ENCODE measurements at places on chromosomes 11 and 22.

- DNase-seq = no peak
Observed at GRCh38 chr11:110299006-110299785, 2.8 kb upstream of the RDX start.

DNA sequence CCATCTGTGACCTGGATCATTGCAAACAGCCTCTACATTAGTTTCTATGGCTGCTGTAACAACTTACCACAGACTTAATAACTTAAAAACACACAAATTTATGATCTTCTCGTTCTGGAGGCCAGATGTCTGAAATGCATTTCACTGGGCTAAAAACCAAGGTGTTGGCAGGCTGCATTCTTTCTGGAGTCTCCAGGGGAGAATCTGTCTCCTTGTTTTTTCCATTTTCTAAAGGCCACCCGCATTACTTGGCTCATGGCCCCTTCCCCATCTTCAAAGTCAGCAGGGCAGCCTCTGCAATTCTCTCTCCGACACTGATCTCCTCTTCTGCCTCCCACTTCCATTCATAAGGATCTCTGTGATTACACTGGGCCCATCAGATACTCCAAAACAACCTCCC lies 11.6 kb downstream of the SCGB1A1 start:
- DNase-seq = no peak

DNA sequence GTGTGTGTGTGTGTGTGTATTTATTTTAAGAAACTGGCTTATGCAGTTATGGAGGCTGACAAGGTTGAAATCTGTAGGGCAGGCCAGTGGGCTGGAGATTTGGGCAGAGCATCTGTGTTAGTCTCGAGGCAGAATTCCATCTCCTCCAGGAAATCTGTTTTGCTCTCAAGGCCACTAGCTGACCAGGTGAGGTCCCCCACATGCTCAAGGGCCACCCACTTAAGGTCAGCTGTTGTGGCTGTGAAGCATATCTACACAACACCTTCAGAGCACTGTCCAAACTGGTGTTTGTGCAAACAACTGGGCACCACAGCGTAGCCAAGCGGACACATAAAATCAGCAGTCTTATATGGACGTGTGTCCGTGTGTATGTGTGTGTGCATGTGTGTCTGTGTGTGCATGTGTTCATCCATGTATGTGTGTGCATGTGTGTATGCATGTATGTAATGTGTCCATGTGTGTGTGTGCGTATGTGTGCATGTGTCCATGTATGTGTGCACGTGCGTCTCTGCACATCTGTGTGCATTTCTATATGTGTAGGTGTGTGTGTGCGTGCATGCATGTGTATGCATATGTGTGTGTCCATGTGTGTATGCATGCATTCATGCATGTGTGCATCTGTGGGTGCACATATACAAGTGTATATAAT lies 400.9 kb downstream of the BRD1 start:
- DNase-seq = no peak

GRCh38 chr11:33769542-33769941 lies 4.8 kb downstream of the FBXO3 start:
- no peak for DNase-seq

GRCh38 chr22:37812869-37813678 lies 5.3 kb downstream of the GCAT start:
- no peak for DNase-seq

- no peak for DNase-seq
Observed at GRCh38 chr11:13111813-13112130, 102.7 kb downstream of the RASSF10 start.

DNA sequence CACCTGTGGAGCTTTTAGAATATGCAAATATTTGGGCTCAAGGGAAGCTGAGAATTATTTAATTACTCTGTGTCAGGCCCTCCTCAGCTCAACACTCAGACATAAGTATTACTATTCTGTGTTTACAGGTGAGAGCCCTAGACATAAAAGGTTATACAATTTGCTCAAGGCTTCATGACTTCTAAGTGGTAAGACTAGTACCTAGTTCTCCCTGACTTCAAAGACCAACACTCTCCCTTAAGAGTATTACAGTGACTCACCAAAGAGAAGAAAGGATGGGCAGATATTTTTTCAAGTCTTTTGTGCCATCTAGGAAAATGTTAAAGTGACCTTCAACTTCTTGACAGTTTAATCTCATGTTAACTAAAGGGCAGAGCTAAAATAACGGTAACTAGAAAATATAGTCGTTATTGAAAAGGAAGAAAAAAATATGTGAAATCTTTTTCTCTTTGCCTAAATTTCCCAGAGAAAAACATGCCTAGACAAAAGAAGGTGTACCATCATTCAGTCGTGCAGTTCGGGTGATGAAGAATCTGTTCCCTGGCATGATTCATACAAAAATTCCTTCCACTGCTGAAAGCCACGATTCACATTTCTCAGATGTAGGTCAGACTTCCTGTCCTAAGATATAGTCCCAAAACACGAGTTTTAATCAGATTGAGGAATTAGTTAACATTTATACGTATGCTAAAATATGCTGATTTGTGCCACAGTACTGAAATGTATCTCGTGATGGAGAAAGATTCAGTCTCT lies 849.1 kb upstream of the API5 start:
- DNase-seq = no peak

DNA sequence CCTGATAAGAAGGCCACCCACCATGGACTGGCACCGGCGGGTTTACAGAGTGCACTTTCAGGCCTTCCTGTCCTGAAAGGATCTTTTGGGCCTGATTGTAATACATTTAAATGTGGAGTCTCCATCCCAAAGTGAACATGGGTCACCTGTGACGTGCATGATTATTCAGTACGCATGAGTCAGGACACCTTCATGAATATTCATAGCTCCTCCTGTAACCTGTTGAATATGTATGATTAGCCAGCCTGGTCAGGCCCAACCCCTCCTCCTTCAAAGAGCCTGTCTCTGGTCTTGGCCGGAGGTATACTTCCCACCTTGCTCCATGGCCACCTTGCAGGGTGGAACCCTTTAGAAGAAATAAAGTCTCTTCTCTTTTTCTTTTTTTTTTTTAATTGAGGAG lies 75.9 kb upstream of the NUP50 start:
- DNase-seq = no peak

DNA sequence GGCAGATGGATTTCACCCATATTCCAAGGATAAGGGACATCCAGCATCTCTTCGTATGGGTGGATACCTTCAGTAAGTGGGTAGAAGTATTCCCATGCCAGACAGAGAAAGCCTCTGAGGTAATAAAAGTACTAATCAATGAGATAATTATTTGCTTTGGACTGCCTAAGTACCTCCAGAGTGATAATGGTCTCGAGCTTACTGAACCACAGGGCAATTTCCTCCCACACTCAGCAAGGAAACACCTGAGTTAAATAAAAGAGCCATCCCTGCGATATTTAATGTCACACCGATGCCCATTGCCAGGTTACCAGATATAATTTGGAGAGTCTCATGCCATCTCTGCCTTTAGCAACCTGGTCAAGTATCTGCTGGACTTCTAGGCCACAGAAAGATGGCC lies 70.6 kb upstream of the MPEG1 start:
- DNase-seq = no peak

- DNase-seq = no peak
Observed at GRCh38 chr11:78469896-78470295, 52.3 kb upstream of the GAB2 start.

GRCh38 chr11:57499983-57500461 lies 15.5 kb downstream of the SLC43A1 start:
- DNase-seq = no peak

GRCh38 chr22:30205281-30206115 lies 41.1 kb downstream of the LIF start:
- peak; percentile 71 for DNase-seq

- peak; percentile 37 for DNase-seq
Observed at GRCh38 chr11:125348674-125349309, 147.3 kb downstream of the FEZ1 start.

- DNase-seq = no peak
Observed at GRCh38 chr11:107683807-107684206, 28.0 kb downstream of the SLN start.

- DNase-seq = no peak
Observed at GRCh38 chr11:131240421-131240820, 130.0 kb upstream of the NTM start.

DNA sequence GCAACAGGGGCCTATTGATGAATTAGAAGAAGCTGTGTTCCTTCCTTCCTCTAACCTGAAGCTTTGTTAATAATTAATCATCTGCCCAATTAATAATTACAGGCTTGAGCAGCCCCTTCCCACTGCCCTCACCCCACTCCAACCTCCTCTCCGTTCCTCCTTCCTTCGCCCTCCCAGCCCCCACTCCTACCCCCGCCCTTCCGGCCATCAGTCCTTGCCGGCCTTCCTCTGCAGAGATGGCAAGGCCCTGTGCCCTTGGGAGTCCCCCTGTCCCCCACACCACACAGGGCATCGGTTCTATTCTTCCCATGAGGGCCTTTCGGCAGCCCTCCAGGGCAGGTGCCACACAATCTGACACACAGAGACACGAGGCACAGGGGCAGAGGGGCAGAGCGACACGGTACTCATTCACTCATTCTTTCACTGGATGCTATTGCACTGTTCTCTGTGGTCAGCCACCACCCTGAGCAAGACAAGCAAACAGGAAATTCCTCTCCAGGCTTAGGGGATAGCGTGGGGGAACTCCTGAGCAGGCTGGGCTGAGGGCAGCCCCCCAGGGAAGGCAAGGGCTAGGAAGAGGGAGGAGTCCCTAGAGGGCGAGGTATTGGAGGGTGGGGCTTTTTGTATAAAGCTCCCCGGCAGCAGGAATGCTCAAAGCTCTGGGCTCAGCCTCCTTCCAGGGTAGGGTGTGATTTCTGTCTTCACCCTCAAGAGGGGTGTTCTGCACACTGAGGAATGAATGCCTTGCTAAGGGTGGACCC lies 14.7 kb downstream of the MGAT3 start:
- peak; percentile 68 for DNase-seq

DNA sequence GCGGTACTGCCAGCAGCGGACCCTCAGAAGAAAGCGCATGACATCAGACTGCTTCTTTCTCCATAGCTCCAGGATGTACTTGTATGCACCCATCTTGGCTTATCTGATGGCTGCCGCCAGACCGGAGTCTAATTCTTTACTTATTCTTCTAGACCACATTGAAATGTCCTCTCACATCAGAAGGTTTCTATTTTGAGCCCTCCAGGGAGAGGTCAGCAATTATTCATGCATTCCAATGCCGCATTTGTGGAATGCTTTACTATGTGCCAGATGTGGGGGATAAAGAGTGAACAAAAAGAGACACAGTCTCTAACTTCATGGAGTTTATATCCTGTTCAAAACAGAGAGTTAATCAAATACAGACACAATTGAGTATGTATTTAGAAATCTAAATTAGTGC lies 230.1 kb downstream of the MIAT start:
- DNase-seq = peak; percentile 57

DNA sequence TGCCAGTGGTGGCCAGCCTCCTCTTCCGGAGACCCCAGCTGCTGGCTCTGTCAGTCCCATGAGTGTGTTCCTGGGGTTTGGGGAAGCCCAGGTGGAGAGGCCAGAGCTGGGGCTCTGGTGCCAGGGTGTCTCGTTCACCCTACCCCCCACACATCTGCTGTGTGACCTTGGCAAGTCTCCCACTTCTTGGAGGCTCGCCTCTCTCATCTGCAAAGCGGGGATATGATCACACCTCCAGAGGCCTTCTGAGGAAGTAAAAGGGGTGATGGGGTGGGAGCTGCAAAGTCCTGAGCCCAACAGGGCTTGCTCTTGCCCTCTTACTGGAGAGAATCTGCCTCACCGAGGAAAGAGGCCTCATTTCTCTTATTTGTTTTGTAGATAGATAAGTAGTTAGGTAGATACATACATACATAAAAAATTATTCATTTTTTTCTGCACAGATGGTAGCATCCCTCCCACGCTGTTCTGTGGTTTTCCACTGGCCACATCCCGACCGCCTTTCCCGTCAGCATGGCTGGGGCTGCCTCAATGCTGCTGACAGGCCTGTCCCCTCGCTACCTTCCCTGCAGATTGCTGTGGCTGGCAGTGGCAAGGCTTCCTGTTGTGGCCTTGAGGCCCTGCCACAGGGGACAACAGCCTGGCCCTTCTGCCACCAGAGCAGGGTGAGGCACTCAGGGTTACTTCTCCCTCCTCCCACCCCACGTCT lies 23.9 kb downstream of the MYO7A start:
- DNase-seq = no peak

DNA sequence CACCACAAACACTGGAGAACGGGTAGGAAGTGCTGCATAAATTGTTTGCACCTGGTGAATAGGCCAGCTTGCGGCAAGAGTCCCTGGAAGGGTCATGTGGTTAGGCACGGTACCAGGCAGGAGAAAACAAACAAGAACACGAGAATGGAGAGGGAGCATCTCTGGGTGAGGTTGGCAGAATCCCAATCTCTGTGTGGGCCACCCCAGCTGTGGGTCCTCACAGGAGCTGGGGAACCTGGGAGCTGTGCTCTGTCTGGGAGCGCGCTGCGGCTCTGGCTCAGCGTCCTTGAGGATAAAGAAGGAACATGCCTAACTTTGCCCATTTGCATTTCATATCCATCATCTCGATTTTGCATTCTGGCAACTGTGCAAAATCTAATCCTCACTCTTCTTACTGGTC lies 46.1 kb upstream of the JAM3 start:
- no peak for DNase-seq

GRCh38 chr11:122509091-122509490 lies 146.4 kb upstream of the UBASH3B start:
- DNase-seq = no peak

- peak; percentile 2 for DNase-seq
Observed at GRCh38 chr11:133163463-133164419, 368.6 kb downstream of the OPCML start.

DNA sequence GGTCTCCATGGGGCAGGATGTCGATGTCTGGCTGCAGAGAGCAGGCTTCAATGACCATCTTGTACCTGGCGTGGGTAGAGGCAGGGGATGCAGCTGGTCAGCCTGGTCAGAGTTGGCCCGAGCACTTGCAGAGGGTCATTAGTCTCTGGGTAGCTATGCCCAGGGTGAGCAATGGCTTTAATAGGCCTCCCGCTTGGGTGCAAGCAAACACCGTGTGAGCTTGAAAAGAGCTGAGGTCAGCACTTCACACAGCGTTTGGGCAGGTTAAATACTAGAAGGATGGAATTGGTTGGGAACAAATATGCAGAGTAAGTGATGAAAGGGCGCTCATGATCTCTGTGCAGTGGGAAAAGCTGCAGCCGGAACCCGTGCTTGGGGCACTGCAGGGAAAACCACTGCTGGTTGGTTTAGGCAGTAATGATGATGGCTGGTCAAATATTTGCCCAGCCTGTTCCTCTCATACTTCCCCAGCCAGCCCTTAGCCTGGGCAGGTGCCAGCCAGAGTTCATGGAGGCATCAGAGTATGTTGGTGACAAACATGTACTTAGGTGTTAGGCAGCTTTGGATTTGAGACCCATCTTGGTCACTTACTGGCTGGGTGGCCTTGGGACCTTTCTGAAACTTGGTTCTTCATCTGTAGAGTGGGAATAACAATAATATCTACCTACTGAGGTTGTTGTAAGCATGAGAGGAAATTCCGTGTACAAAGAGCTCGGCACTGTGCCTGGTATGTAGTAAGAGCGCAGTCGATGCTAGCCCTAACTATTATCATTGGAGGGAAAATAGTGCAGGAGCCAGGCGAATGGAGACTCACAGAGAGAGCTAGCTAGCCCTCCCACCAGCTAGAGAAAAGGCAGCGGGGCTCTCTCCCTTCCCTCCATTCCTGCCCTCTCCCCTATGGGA lies 25.2 kb upstream of the KCNJ11 start:
- DNase-seq = no peak
